ENCODE measurements at places on chromosomes 11 and 22.

DNA sequence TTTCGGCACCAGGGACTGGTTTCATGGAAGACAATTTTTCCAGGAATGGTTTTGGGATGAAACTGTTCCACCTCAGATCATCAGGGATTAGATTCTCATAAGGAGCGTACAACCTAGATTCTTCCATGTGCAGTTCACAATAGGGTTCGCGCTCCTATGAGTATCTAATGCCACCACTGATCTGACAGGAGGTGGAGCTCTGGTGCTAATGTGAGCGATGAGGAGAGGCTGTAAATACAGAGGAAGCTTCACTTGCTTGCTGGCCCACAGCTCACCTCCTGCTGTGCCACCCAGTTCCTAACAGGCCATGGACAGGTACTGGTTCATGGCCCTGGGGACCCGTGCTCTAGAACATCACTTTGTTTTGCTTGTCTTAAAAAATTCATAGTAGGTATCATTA is 41.8 kb upstream of the AMPD3 start:
- DNase-seq: no peak

- DNase-seq: no peak
Measured at GRCh38 chr11:110921742-110922521, 209.7 kb upstream of the ARHGAP20 start.

- DNase-seq: no peak
Measured at GRCh38 chr11:96827164-96827563, 437.4 kb downstream of the JRKL start.

GRCh38 chr11:57751676-57752253 is at the start of gene BTBD18:
Gene BTBD18 (minus strand): TSS chr11:57751819. CDS start chr11:57751188, 631 bp downstream.
- DNase-seq: no peak

DNA sequence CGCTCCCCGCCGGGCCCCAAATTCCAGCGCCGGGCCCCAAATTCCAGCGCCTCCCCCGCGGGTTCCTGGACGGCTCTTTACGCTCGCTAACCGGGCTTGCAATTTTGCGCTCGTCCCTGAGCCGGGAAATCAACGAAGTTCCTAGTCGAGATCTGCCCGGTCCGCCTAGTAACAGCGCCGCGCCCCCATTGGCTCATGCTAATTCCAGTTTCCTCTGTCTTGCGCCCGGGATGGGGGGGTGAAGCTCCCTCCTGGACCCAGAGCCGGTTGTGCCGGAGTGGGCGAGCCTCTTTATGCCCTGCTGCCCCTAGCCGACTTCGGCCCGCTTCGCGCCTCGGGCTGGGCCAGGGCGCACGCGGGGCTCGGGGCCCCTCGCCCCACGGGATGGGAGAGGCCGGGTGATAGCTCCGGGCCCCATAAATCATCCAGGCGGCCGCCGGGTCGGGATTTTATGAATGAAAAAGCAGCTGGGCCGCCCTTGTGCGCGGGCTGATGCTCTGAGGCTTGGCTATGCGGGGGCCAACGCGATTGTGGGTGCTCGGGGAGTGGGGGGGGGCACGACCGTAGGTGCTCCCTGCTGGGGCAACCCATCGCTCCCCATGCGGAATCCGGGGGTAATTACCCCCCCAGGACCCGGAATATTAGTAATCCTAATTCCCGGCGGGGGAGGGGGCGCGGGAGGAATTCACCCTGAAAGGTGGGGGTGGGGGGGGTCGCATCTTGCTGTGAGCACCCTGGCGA is 1.8 kb upstream of the CCND1 start:
- peak; percentile 95 for DNase-seq

DNA sequence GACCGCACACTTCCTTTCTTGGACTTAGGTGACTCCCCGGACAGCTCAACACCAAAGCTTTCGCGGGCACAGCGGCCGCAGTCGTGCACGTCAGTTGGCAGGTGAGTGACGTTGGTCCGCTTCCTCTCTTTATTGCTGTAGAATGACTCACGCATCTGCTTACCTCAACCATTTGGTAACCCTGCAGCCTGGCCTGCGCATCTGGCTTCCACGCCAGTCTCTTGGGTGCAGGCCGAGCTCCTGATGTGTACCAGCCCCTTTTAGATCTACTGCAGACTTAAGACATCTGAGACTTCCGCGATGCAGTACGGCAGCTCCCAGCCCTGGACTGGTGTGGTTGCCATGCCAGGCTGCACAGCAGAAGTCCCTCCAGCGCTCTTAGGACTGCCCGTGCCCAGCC is 12.4 kb upstream of the TRMU start:
- peak; percentile 34 for DNase-seq

DNA sequence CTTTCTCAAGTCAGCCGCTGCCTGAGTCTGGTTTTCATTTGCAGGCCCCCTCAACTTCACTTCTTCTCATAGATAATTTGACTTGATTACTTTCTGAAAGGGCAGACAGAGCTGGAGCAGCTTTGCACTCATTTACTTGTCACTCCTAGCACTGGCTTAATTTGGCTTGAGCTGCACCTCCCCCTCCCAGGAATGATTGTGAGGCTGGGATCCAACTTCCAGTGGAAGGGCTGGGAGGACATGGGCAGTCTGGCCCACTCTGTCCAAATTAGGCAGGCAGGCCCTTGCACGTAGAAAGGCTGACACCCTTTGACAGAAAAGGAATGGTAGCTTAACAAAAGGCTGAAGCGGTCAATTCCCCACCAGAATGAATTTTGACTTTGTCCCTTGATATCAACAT is 453.9 kb downstream of the ETS1 start:
- no peak for DNase-seq

GRCh38 chr11:112241486-112241885 is 15.3 kb downstream of the PTS start:
- DNase-seq: no peak

DNA sequence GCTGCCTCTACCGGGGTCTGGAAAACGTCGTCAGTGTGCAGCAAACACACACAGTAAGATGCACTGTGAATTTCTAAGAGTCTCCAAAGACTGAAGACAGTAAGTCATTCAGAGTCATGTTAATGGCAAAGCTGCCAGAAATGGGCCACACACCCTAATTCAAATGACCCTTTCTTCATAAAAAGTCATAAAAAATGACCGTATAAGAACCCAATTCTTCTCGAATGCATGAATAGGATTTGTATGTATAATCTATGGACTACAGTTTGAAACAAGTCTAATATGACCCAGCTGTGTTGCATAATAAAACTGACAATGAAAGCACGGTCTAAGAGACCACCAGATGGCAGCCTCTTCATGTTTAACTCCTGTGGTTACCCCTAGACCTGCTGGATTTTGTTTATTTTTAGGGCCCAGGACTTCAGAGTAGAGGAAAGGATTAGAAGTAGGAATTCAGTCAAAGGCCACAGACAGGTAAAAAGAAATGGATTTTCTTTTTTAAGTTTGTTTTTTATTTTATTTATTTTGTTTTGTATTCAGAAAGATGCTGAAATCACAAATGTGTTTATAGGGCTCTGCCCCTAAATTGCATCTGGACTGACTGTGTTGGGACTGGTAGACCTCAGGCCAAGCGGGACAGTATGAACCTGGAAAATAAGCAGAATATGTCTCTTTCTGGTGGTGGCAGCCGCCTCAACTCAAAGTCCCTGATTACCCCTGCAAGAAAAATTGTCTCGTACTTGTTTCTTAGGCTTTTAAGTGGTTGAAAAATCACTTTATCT is 32.1 kb upstream of the SLC5A12 start:
- no peak for DNase-seq

- DNase-seq: no peak
Measured at GRCh38 chr11:102886999-102887398, 12.2 kb upstream of the MMP12 start.

GRCh38 chr22:44500599-44500998 is 2.6 kb upstream of the RTL6 start:
- no peak for DNase-seq

DNA sequence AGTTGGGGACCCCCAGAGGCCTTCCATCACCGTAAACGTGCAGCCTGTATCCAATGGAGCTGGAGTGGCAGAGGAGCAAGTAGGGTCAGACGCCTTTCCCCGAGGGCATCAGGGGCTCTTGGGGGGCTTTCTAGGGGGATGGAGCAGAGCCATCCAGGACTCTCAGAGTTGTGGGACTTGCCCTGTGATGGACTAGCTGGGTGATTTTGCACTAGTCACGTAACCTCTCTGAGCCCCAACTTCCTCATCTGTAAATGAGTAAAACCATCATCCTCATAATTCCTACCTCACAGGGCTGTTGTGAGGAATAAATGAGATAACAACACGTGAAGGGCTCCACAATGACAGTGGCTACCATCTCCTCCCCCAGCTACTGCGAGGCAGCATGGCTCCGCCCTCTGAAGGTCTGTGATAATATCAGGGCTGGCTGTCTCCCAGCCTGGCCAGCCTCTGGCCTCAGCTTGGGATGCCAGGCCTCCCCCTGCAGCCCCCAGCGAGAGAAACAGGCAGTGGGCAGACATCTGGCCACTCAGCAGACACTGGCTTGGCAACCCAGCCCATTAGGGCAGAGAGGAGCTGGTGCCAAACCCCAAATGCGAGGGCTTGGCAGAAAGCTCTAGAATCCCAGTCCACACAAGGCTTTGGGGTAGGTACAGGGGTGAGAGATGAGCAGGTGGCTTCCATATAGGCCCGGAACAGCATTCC is 6.7 kb downstream of the USP2 start:
- no peak for DNase-seq

DNA sequence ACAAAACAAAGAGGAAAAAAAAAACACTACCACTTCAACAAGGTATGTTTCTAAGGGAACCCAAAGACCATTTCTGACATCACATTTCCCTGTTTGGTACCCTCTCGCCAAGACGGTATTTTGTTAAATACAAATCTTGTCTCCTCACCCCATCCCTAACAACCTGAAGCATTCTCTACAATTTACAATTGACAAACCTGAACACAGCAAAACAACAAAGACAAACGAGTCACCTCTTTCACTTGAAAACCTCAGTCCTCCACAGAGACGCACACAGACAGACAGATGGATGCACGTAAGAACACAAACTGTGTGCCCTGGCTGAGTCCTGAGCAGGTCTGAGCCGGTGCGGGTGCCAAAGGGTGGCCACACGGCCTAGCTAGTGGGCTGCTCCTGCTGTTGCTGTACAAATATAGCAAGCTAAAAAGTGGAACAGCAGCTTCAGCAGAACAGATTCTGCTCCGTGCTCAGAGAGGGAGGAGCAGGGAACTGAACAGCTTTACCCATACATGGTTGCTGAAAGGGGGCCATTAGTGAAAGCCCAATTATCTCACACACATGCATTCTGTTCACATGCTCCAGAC is 28.5 kb downstream of the CELF1 start:
- no peak for DNase-seq

GRCh38 chr22:26830837-26831236 is 173.4 kb downstream of the MIAT start:
- no peak for DNase-seq

DNA sequence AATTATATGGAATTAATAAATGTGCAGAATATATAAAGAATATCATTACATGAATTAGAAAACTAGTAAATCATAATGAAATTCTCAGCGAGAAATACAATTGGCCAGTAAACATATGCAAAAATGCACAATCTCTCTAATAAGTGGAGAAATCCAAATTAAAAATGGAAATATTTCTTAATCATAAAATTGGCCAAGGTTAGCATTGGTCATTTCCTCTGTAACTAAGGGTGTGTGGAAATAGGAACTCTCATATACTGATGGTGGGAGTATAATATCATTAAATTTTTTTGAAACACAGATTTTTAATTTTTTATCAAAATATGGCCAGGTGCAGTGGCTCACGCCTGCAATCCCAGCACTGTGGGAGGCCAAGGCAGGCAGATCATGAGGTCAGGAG is 7.6 kb upstream of the ZNF74 start:
- no peak for DNase-seq

GRCh38 chr22:38299770-38300102 is 17.5 kb downstream of the CSNK1E start:
- DNase-seq: no peak

GRCh38 chr11:75996523-75997442 is 181.8 kb downstream of the UVRAG start:
- no peak for DNase-seq

DNA sequence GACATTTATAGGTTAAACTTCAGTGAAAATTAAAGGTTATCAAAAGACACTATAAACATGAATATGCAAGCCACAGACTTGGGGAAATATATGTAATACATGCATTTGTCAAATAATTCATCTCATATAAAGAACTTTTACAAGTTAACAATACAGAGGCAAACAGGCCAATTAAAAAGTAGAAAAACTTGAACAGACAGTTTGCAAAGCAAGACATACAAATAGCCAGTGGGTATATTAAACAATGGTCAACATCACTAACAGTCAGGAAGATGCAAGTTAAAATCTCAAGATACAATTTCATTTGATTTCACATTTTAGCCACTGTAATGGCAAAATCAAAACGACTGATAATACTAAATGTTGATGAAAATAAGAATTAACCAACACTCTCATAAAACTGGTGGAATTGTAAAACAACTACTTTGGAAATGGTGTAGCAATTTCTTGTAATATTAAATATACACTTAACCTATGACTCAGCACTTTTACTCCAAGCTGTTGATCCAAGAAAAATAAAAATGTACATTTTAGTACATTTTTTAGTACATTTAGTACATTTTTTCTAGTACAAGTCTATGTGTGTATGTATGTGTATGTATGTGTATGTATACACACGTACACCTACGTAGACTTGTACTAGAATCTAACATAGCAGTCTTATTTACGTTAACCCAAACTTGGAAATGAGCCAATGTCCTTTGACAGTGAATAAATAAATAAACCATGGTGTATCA is 62.8 kb downstream of the LRRC74B start:
- no peak for DNase-seq

GRCh38 chr11:44627911-44628729 is 62.7 kb downstream of the CD82 start:
- DNase-seq: peak; percentile 70
